ENCODE measurements at places on chromosomes 3 and 15.

- no peak for DNase-seq
Observed at GRCh38 chr15:99545605-99546004, 20.2 kb upstream of the MEF2A start.

GRCh38 chr3:39189959-39190269 lies 2.5 kb downstream of the XIRP1 start:
- peak; percentile 75 for DNase-seq

DNA sequence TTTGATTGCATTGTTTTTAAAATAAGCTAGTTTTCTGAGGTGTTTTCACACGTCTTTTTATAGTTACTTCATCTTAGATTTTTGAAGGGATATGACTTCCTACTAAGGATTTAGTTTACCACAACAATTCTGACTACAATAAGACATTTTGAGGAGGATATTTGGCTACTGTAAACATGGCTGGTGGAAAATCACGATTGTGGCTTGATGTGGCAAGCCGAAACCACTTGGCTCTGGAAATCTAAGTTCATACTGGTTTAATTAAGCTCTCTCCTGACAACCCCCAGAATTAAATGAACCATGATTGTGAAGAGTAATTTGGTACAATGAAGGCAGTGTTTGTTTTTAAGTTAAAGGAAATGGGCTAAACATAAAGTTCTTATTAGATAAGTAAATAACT lies 30.8 kb downstream of the ST3GAL6 start:
- DNase-seq = no peak

GRCh38 chr15:91576096-91576495 lies 277.4 kb upstream of the SLCO3A1 start:
- DNase-seq = no peak

GRCh38 chr15:81754078-81754477 lies 291.7 kb downstream of the MEX3B start:
- no peak for DNase-seq
